ENCODE measurements at places on chromosomes 2 and 18. TPM values are rescaled to one million over a fixed set of nuclear protein-coding genes. Genes with fewer than 3 reads are reported as not detected.

Gene ALPI
- not detected for total RNA-seq

Gene MATN3
- total RNA-seq: not detected

Gene PGAP1
- total RNA-seq: 11.6 TPM

Gene C2orf68
- 29.1 TPM for total RNA-seq

DNA sequence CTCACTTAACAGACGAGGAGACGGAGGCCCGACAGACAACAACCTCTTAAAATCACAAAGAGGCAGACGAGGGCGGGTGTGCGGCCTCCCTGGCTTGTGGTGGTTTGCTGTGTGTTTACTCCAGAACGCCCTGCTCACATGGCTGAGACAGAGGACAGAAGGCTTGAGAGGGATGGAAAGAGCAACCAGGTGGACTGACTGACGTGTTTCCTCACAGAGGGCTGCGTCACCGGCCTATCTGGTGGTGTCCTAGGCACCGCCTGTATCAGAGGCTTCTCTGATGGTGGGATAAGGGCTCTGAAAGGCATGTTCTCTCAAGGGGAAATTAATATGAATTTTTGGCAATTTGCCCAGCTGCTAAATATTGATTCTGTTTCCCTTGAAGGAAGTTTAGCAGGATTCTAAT, 47.0 kb upstream of the RALBP1 start:
- no peak for DNase-seq

- DNase-seq: no peak
Measured at GRCh38 chr18:8799596-8800441, 94.5 kb downstream of the MTCL1 start.

- no peak for DNase-seq
Measured at GRCh38 chr2:103459283-103459682, 697.5 kb downstream of the TMEM182 start.

- no peak for DNase-seq
Measured at GRCh38 chr2:179802051-179802882, 59.1 kb downstream of the ZNF385B start.
